Inflammatory macrophage (primary cell): ENCODE measurements at places on chromosomes 11 and 22.
A peak's percentile ranks its signal among the peaks of the same experiment; 100 is the strongest.

DNA sequence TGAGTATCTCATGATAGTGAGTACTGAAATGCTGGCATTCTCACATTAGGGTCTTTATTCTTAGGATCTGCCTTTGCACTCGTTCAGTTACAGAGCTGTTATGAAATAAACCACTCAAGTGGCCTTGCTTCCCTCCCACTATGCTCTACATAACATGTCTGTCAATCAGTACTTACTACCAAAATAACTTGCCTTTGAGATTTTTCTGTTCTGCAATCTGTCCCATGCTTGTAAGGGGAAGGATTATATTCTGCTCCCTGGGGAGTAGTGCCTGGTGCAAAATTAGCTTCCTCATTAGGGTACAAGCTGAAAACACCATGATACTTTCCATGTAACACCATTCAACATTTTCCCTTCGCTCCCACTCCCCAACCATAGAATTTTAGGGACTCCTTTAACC is 1.9 kb upstream of the GRAP2 start:
- DNase-seq = peak; percentile 86

DNA sequence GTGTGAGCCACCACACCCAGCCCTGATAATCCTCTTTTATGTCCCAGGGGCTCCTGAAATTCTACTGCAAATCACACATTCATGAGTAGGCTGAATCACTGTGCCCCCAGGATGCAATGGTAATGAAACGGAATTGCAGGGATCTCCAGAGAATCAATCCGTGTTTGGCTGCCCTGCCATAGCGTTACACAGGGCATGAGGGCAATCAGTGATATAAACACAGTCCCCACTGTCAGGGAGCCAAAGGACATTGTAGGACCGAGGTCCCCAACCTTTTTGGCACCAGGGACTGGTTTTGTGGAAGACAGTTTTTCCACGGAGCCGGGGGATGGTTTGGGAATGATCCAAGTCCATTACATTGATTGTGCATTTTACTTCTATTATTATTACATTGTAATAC is 9.0 kb upstream of the PLA2G6 start:
- DNase-seq = no peak

DNA sequence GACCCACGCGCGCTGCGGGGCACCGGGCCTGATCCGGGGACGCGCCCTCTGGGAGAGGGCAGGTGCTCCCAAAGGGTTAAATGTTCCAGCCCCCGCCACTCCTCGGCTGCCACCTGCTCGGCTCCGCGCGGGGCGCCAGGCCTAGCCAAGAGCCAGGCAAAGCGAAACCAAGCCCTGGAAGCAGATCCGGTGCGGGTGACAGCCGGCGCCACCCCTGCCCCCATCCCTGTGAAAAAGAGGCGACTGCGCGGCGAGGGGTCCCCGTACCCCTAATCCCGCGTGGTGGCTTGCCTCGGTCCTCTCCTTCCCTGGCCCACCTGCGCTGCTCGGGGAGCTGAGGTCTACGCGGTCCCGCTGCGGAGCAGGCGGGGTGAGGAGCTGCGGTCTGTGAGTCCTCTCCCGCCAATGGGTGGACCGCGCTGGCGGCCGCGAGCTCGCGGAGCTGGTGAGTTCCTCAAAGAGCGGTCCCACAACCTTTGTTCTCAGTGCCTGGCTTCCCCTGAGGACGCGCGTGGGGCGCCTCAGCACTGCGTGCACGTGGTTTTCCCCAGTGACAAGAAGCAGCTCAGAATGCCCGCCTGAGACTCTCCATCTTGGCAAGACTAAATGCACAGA is at the start of gene ME3:
Gene ME3 (minus strand): TSS at position 610 of the 615 bp plus-strand sequence.
- peak; percentile 94 for DNase-seq

DNA sequence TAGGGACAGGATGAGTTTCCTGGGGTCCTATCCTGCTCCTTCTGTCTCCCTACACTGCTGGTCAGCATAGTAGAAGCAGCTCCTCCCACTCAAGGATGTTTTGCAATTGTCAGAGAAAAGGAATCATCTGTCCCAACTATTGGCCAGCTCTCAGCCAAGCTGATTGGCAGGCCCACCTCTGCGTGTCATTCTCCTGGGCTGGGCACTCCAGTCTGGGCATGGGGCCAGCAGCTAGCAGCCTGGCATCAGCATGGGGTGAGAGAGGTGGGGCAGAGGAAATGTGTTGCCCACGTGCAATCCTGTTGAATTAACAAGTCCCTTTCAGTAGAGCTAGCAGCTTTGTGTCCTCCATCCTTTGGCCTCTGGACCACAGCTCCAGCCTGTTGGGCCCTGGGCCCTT is 14.1 kb downstream of the ANKK1 start:
- peak; percentile 24 for DNase-seq

DNA sequence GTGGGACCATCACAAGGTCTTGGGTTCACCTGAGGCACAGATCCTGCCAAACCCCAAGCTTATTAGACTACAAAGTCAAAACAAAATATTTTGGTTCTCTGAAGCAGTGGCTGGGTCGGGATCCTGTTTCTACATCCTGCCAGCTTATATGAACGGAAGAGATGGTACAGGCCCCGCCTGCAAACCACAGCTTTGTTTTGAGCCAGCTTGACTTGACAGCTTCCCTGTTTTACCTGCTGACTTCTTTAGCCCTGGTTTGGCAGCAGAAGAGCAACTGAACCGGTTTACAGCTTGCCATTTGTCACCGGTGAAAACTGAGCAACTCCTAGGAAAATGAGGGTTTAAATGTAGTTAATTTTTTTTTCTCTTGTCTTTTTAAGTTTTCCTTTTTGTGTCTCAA is 11.4 kb downstream of the PACS1 start:
- peak; percentile 79 for DNase-seq

- DNase-seq = no peak
These were observed 656.1 kb downstream of the OPCML start for GRCh38 chr11:132876239-132876638.

DNA sequence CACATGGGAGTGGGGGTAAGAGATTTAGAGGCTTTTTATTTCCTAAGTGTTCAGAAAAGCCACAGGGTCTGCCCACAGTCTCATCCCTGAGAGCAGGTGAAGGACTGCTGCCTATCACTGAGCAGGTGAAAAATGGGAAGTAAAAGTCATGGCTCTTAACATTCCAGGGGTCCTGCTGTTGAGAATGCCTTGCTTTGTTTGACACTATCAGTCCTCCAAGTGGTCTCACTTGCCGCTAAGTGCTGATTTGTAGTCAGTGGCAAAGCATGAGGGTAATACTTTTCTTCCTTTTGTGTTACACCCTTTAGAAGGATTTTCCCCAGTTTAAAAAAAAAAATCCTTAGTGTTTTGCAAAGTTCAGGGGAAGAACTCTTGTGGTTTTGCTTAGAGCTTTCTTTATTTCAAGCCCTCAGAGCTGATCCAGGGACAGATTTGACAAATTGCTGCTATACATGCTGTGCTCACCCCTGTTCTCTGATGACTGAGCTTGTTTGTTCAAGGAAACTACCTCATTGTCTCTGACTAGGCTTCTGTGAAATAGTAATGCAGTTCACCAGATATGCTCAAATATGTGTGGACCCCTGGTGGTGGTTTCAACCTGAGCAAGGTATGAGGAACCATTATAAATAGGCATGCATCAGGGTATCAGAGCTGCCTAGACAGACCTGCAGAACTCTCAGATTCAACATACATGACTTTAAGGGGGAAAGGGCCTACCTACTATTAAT is 141.0 kb downstream of the ARHGAP42 start:
- no peak for DNase-seq

- peak; percentile 61 for DNase-seq
These were observed 15.8 kb downstream of the EPS8L2 start for GRCh38 chr11:721741-722345.

DNA sequence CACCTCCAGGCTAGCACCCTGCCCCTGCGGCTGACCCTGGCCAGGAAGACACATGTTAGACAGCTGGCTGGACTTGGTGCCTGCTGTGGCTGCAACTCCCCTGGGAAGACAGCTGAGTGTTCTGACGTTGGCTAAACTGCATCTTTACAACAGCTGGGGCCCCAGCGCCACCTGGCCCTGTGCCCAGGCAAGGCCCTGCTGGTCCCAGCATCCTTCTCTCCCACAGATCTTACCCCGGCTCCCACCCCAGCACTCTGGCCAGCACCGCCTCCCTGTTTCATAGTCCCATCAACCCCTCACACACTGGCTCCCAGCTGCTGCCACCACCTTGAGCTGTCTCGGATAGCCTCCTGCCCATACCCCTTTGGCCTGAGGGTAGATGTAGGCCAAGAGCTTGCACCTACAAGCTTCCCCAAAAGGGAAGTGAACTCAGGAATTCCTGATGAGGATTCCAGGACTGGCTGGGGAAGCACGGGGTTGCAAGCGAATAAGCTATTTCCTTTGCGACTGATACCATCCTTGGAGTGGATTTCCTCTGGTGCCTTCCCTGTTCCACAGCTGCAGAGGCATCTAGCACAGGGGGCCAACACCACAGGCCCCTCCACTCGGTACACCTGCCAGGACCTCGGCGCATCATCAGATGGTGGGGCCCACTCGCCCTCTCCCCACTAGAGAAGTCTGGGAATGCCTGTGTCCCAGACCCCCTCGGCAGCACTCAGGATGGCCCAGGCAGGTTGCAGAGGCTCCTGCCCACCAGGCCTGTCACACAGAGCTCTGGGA is 28.5 kb downstream of the RSPH14 start:
- DNase-seq = no peak

DNA sequence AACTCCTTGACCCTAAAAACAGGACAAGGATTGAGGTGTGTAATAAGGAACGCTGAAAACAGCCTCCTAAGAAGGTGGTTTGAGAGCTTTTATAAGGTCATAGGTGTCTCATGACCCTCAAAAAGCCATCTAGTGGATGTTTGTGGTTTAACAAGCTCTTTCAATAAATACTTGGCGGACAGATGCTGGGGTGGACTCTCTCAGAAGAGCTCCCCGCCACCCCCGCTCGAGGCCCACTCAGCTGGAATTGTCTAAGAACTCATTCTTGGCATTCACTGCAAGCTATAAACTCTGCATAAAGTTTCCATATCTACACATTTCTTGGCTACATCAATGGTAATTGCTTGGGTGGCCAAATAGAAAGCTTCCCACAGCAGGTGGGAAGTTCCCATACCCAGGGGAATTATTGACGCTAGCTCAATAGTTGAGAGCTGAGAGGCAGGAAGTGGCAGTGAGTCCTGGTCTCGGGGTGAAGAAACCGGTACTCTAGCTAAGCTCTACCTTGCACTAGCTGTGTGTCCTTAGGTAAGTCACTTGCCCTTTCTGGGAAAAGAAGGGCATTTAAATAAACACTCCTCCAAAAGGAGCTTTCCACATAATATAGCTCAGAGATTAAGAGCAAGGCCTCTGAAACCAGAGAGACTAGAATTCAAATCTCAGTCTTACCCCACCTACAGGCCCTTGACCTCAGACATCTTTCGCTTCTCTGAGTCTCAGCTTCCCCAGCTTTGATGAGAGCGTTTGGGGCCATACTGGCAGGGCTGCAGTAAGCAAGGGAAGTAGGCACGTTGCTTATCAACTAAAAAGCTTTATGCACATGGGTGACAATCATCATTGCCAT is 6.4 kb downstream of the MS4A15 start:
- no peak for DNase-seq

- DNase-seq = peak; percentile 70
These were observed 84.7 kb downstream of the TTC28 start for GRCh38 chr22:28594797-28595462.

GRCh38 chr11:9150926-9151325 is 59.5 kb upstream of the SCUBE2 start:
- no peak for DNase-seq

DNA sequence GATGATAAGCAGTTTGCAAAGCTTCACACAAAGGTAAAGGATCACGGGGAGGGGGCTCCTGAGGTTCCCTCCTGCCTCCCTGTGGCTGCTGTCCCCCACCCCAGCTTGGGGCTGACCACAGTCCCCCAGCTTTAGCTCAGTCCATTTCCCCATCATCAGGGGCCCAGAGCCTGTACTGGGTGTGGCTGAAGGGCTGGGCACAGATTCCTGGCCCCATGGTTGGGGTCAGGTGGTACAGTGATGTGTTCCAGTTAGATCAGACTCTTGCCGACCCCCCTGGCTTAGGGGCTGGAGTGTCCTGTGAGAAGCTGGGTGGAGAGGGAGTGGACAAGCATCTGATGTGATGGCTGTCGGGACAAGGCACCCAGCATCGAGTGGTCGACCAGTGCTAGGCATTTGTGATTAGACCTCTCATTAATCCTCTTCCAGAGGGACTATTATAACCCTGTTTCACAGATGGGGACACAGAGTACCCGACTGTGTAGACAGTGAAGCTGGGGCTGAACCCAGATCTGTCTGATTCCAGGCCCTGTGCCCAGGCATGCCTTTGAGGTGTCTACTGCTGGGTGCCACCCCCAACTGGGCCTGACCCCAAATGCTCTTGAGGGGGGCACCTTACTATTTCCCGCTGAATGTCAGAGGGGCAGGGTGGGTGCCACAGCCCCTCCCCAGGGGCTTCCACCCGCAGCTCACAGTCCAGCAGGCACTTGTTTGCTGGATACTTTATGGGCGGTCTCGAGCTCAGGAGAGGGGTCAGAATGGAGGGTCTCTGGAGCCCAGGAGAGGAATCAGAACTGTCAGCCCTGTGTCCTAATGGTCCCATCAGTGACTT is 4.3 kb downstream of the SHANK3 start:
- DNase-seq = no peak

DNA sequence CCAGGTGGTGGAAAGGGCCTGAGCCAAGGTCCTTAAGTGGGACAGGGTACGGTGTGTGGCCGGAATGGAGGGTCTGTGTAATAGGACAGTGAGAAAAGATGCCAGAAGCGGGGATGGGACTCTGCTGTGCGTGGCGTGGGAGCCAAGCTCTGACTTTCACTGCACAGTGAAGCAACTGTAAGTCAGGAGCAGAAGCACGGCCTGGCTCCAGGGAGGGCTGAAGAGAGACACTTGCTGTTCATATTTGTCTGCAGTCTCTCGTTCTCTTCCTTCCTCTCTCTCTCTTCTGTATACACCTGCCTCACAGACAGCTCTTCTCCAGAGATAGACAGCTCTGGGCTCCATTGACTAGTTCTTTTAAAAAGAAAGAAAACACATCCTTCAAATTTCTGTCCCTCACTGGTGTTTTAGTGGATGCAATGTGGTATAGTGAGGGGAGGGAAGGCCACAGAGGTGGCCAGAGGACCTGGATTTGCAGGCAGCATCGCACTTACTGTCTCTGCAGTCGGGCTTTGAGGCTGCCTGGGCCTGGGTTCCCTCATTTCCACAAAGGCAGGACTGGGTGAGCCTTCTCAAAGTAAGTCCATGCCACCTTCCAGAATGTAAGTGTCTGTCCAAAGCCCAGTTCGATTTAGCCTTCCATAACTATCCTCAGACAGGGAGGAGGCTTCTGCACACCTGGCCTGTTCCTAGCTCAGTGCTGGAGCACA is 2.1 kb downstream of the IL17RA start:
- peak; percentile 73 for DNase-seq

GRCh38 chr11:32107647-32108046 is 16.8 kb downstream of the RCN1 start:
- no peak for DNase-seq

GRCh38 chr11:8207080-8208000 is 38.5 kb upstream of the RIC3 start:
- DNase-seq = no peak
